ENCODE measurements at places on chromosomes 7 and 10.
A peak's percentile ranks its signal among the peaks of the same experiment; 100 is the strongest.

- no peak for DNase-seq
Observed at GRCh38 chr10:87927091-87927490, 63.7 kb downstream of the PTEN start.

DNA sequence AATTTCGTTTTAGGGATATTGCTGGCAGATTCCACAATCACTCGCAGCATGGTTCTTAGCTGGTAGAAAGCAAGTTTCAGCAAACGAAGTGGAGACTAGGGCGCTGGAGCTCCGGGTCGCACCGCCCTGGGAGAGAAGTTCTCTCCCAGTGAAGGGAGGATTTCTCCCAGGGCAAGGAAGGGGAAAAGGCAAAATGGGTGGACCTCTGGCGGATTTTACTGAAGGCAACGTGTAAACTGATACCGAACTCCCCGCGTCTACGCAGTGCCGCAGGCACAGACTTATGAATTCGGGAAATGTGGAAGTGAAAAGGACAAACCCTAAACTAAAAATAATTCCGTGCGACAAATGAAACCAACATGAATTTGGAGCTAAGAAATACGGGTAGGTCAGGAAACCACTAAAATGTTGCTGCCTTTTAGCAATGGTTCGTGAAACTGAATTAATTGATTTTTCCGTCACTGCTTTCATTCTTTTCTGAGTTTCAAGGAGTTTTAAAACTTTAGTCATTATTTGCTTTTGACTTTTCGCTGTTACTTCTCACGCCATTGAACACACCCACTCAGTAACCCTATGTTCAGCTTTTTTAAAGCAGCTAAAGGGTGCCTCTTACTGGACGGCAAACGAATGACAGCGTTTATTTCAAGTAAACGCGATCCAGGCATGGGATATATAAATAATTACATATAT, at the start of gene MYOF:
TSS of gene MYOF (minus strand) at position 190 of the 690 bp plus-strand sequence. CDS start at position 50, 140 bp downstream.
- no peak for DNase-seq

DNA sequence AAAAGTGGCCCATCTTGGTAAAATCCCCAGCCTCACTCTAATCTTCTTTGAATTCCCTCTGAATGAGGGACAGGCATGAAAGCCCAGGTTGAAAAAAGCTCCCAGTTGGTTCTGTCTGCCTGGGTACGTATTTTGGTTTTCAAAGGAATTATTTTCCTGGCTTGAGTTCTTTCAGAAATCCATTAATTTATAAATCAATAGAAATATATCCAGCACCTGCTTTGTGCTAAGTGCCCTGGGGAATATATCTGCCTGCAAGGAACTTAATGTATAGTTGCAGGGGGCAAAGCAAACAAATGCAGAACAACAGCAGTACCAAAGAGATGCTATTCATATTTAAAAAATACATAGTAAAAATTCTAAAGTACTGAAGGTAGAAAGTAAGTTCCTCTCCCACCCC, 362.7 kb downstream of the REEP3 start:
- DNase-seq, result no peak

- DNase-seq, result no peak
Observed at GRCh38 chr10:43573250-43574000, 991 bp downstream of the ZNF239 start.

- DNase-seq, result no peak
Observed at GRCh38 chr10:62860946-62861345, 44.8 kb upstream of the EGR2 start.

GRCh38 chr7:20561908-20562307, 53.6 kb upstream of the ABCB5 start:
- no peak for DNase-seq

GRCh38 chr10:118370499-118370898, 28.4 kb upstream of the FAM204A start:
- no peak for DNase-seq

DNA sequence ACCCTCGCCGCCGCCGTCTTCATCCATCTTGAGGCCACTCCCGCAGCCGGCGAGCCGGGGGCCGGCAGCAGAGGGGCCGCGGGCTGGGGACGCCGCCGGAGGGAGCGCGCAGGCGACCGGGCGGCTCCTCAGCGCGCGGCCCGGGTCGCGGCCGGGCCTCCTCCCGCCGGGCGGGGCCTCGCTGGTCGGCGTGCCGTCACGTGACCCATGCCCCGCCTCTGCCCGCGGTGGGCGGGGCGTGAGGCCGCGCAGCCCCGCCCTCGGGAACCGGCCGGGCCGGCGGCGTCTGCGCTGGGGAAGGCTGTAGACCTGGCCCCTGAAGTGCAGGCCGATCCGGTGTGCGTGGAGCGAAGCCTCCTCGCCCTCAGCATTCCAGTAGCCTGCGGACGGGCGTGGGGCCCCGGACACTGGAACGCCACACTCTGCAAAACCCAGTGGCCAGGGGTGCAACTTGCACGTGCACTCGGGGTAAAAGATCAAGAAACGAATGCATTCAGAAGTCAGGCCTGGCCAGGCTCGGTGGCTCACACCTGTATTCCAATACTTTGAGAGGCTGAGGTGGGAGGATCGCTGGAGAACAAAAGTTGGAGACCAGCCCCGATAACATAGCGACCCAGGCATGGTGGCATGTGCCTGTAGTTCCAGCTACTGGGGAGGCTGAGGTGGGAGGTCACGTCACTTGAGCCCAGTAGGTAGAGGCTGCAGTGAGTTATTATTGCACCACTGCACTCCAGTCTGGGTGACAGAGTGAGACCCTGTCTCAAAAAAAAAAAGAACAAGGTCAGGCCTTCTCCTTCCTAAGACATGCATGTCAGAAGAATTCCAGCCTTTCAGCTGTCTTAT, at the start of gene CYTH3:
TSS of gene CYTH3 (minus strand) at position 144 of the 843 bp plus-strand sequence. CDS start at position 27, 117 bp downstream.
- DNase-seq, result peak; percentile 73

- DNase-seq, result no peak
Observed at GRCh38 chr7:195010-195829, 2.8 kb downstream of the FAM20C start.

- DNase-seq, result peak; percentile 15
Observed at GRCh38 chr7:137656227-137656849, 190.4 kb downstream of the DGKI start.

GRCh38 chr7:117951285-117951684, 78.0 kb upstream of the CTTNBP2 start:
- no peak for DNase-seq

DNA sequence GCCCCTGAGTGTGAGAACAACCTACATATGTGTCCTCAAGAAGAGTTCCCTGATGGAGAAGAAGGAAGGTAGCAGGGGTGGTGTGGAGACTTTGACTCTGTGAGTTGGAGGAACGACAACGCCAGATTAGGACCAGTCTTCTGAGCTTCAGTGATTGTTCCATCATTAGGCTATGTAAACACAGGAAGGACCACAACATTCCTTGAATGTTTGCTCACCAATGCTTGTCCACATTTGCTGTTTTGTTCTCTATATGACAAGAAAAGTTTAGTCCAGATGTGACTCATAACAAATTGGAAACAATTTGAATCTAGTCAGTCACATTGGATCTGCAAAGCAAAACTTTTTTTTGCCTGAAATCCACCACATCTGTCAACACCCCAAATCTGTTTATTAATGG, 62.7 kb downstream of the ENTPD1 start:
- DNase-seq, result no peak

- DNase-seq, result no peak
Observed at GRCh38 chr10:52801947-52802346, 29.4 kb upstream of the MBL2 start.

DNA sequence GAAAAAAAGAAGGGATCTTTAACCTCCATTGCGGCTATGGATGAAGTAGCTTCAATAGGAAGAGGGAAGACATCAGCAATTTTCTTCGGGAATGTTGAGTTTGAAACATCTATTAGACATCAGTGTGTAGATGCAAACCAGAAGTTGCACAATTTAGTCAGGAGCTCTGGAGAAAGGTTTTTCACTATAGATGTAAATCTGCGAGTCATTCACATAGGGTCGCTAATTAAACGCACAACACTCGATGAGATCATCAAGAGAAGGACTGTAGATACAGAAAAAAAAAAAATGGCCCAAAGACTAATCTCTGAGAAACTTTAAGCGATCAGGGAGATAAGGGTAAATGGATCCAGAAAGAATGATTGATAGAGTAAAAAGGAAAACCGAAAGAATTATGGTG, 61.7 kb upstream of the TES start:
- no peak for DNase-seq

DNA sequence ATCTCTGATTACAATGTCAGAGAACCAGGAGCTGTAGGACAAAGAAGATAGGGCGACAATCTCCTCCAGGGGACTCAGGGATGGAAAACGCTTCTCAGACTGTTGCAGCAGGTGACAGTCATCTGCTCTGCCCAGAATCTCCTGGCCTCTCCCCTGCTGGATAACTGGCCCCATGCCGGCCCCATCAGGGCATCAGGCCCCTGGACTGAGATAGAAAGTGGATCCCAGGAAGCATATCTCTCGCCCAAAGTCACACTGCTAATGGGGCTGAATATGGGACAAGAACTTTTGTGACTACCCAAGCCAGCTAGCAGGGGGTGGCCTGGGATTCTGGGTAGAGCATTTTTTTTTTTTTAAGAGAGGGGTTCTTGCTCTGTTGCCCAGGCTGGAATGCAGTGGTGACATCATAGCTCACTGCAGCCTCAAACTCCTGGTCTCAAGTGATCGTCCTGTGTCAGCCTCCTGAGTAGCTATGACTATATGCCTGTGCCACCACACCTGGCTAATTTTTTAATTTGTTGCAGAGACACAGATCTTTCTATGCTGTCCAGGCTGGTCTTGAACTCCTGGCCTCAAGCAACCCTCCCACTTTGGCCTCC, 20.5 kb upstream of the MLXIPL start:
- DNase-seq, result no peak

DNA sequence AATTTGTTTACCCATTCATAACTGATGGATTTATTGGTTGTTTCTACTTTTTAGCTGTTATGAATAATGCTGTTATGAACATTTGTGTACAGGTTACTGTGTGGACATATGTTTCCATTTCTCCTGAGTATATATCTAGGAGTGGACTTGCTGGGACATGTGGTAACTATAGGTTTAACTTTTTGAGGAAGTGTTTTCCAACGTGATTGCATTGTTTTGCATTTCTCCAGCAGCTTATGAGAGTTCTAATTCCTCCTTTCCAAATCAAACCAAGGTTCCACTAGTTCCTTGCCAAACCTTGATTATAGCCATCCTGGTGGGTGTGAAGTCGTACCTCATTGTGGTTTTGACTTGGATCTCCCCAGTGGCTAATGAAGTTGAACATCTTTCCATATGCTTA, 2.6 kb upstream of the PRF1 start:
- DNase-seq, result no peak

DNA sequence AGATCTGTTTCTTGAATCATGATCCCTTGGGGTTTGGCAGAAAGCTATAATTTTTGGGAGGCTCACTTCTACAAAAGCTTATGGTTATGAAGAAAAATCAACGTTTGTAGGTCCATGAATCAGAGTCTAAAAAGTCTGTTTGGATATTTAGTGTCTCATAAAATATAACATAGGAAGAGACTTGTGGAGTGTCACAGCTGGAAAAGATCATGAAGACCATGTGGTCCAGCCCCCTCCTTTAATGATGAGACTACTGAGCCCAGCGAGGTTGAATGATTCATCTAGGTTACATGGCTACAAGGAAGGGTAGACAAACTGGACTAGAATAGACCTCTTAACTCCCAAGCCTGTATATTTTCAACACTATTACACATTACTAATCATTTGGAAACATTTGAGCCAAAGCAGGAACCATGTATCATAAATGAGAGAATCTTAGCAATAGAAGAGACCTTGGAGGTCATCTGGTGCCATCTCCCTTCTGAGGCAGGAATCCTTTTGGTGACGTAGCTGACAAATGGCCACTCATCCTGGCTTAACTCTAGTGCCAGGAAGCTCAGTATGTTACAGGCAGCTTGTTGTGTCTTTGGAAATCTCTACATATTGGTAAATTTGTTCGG, 152.5 kb downstream of the CREB5 start:
- DNase-seq, result no peak

GRCh38 chr7:128708824-128709223, 30.3 kb upstream of the CALU start:
- no peak for DNase-seq

- DNase-seq, result no peak
Observed at GRCh38 chr10:68075550-68076004, 494 bp upstream of the HERC4 start.

- no peak for DNase-seq
Observed at GRCh38 chr7:144936314-144936713, 100.5 kb upstream of the TPK1 start.

DNA sequence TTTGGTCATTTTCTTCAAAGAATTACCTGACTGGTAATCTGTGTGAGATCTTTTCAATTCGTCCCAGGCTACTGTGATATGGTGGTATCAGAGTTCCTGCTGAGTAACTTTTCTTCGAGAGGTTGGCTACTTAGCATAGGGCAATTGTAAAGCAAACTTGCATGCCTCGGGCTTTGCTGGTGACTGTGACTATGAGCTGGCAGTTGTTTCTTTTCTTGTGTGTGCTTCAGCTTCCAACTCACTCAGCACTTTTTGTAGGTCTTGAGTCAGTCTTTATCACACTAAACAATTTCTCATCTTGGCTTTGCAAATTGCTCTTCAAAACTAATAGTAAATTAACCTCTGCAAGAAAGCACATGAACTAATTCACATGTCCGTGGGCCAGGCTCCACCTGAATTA, 44.3 kb downstream of the PRR15 start:
- no peak for DNase-seq

All from activated T-helper 1 cell treated with anti-CD3 and anti-CD28 coated beads, Interleukin-2, amount 50 U/mL, for 16 hours (primary cell).